ENCODE measurements at places on chromosomes 6 and 20. TPM values are rescaled to one million over a fixed set of nuclear protein-coding genes. Genes with fewer than 3 reads are reported as not detected.

The SLC25A27 gene
- 8.0 TPM for polyA plus RNA-seq

The TAF4 gene
- 5.8 TPM for polyA plus RNA-seq

The CALHM4 gene
- polyA plus RNA-seq = not detected

The IL17A gene
- 0.05 TPM for polyA plus RNA-seq

The LAMA4 gene
- 10.9 TPM for polyA plus RNA-seq

The SASH1 gene
- polyA plus RNA-seq = 59.0 TPM

The MYCT1 gene
- 1.5 TPM for polyA plus RNA-seq

The ZNF217 gene
- polyA plus RNA-seq = 8.2 TPM

The TRIM10 gene
- not detected for polyA plus RNA-seq

The RAD21L1 gene
- polyA plus RNA-seq = not detected
